GM12865 (cell line): ENCODE measurements at places on chromosomes 3 and 15.

- DNase-seq = no peak
Measured at GRCh38 chr3:170863816-170864215, 6.2 kb downstream of the RPL22L1 start.

GRCh38 chr15:47888385-47889100, 171.2 kb downstream of the SEMA6D start:
- no peak for DNase-seq

DNA sequence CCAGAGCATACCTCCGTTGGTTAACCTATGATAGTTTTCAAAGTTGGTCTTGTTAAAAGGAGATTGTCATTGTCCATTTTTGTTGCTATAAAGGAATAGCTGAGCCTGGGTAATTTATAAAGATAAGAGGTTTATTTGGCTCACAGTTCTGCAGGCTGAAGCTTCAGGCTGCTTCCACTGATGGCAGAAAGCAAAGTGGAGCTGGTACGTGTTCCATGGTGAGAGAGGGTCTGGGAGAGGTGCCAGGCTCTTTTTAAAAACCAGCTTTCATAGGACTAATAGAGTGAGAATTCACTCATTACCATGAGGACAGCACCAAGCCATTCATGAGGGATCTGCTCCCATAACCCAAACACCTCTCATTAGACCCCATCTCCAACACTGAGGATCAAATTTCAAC, 107.3 kb downstream of the SLMAP start:
- no peak for DNase-seq

DNA sequence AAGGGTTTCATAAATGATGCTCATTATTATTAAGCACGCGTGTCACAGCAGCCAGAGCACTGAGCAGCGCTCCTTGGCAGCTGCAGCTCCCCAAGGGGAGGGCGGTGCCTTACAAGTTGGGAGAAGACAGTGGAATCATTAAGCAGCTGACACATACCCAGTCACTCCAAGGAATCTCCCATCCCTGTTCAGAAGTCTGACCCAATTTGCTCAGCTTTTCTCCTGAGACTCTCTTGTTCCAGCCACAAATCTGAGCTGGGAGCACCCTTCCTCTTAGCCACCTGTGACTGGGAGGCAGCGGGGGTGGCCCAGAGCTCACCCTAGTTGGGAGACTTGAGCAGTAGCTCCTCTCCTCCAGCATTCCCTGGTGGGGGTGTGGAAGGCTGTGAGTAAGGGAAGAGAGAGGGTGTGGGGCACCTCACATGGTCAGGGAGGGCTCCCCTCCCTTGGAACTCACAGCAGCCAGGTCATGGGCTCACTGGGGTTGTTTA, 64.3 kb downstream of the DUT start:
- no peak for DNase-seq

GRCh38 chr3:106339551-106339950, 470.7 kb upstream of the CBLB start:
- no peak for DNase-seq

DNA sequence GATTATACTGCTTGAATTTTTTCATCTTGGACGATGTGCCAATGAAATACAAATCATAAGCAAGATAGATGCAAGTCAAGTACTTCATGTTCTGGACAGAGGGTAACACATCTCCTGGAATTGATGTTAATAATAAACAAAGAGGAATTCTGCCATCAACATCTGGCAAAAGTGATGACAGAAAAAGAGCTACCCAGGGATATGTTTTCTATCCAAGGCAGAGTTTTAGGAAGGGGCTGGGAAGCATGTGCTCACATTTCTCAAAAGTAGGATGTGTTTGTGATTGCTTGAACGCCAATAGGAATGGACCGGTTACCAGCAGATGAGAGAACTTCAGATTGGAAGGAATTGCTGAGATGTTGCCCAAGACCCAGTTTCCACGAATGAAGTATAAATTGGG, 242.6 kb upstream of the AGTR1 start:
- DNase-seq = no peak

- peak; percentile 29 for DNase-seq
Measured at GRCh38 chr3:112390783-112391641, 58.1 kb downstream of the CD200 start.

DNA sequence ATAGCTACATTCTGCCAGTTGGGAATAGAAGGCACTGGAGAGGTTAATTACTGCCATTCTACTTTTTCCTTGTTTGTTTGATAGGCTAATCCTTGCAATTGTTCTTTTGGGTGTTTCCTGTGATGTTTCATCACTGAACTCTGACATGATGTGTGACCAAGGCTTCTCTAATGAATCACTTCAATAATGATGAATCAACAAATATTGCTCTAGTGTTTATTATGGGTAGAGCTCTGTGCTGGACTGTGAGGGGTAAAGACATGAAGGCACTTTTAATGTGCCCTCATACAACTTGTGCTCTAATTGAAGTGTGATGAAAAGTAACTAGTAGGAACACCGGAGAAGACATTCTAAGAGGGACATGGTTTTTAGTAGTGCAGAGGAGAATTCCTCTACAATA, 233.6 kb downstream of the WDR72 start:
- DNase-seq = no peak

DNA sequence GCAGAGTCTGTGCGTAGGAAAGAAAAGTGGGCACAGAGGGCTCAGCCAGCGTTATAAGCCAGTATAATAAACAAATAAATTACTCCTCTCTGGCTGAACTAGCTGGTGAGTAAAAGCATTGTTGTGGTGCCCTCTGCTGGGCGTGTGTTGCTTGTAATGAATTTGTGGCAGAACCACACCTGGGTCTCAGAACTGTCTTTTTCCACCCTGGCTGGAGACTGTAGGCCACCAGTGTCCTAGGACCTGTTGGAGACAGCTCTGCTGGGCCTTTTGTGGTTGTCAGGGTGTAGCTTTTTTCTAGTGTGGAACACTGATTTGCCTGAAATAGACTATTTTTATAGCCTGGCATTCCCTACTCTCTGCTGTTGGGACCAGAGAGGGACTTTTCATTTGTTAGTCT, 130.5 kb upstream of the EIF1B start:
- DNase-seq = peak; percentile 73

DNA sequence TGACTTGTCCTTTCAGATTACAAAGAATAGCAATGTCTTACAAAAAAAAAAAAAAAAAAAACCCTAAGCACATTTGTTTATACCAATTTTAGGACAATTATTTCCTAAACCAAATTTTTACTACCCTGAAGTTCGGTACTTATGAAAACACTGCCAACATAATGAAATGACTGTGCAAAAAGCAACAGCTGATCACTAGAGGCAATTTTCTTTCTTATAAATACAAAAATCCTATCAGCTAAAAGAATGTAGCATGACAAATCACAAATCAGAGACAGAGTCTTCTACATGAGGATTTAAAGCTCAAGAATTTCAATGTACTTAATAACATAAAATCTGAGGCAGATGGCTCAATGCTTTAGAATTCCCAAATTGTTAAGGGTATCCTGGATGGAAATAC, 191.8 kb downstream of the MAGI1 start:
- DNase-seq = no peak

DNA sequence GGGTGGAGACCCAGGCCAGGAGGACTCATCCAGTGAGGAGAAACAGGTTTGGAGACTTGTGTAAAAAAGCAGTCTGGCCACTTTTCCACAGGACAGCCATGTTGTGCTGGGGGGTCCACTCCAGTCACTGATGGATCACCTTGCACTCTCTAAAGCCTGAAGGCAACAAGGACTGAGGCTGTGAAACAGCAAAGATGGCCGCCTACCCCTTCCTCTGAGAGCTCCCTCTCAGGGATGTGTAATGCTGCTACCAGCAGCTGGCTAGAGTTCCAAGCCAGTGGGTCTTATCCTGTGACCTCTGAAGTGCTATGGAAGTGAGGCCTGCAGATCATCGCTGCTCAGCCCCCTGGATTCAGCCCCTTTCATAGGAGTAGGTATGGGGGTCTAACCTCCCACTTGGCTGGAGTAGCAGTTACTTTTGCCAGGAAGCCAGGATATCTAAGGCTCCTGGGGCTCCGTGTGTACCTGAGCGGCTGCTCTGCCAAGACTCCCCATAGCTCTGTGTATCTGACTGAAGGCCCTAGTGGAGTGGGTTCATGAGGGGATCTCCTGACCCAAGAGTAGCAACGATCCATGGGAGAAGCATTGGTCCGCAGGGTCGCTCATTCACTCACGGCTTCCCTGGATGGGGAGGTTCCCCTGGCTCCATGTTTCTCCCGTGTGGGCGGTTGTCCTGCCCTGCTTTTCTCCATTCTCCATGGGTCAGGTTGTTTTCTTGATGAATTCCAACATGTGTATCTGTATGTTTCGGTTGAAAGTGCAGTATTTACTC, 69.9 kb upstream of the TNFSF10 start:
- DNase-seq = peak; percentile 41

GRCh38 chr3:125381743-125382142, 6.6 kb upstream of the ZNF148 start:
- peak; percentile 78 for DNase-seq

DNA sequence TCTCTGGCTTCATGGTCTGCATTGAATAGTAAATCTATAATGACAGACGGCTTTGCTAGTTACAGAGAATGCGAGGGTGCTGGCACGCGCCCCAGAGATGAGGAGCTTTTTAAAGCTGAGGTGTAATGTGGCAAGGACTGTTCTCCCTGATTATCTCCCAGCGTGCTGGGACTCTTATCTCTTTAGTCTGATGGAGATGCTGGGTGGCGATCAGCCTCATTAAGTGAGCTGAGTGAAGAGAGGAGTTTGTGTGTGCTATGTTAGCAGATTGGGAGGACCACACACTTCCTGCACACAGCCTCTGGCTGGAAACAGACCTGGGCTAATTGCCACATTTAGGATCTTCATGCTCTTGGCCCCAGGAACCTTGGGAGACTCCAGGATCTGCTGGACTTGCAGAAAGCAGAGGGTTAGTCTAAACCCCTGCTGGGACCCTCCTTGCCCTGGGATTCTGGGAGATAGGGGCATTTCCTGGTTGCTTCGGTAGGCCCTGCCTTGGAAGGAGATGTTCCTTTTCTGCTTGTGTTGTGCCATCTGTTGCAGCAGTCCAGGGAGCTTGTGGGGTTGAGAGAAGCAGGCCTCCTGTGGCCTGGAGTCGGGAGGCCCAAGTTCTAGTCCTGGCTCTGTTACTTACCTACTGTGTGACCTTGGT, 15.0 kb downstream of the PDIA5 start:
- no peak for DNase-seq

GRCh38 chr15:89408372-89409183, 74.0 kb upstream of the POLG start:
- DNase-seq = no peak

- peak; percentile 48 for DNase-seq
Measured at GRCh38 chr15:74320352-74321247, 46.8 kb downstream of the CYP11A1 start.

DNA sequence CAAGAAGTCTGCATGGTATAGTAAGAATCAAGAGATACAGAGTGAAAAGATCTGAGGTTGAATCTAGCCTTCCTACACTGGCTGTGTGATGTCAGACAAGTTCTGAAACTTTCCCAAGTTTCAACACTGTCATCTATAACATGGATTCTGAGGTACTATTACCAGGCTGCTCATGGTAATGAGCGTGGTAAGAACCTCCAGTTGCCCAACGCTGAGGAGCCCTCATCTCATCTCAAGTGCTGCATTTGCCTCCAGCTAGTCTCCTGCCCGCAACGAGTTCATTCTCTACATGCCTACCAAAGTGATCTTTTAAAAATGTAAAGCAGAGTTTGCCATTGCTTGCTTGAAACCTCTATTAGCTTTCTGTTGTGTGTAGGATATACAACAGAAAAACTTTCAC, 168.1 kb downstream of the NEK11 start:
- DNase-seq = no peak

- DNase-seq = no peak
Measured at GRCh38 chr3:180990505-180990904, 969 bp upstream of the DNAJC19 start.

DNA sequence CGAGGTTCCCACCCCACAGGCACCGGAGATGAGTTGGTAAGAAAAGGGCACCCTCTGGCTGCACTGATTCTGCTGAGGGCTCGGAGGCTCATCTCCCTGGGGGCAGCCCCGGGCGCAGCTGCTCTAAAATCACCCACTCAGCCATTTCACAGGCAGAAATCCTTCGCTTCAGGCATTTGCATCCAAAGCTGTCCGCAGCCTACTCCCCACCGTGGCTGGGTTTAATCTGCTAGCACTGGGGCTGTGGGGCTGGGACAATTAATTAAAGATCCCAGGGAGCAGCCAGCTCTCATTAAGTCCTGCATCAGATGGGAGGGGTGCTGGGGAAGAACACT, 104.3 kb upstream of the PRR20G start:
- DNase-seq = no peak
